ENCODE measurements at places on chromosomes 4 and X.
A peak's percentile ranks its signal among the peaks of the same experiment; 100 is the strongest.

DNA sequence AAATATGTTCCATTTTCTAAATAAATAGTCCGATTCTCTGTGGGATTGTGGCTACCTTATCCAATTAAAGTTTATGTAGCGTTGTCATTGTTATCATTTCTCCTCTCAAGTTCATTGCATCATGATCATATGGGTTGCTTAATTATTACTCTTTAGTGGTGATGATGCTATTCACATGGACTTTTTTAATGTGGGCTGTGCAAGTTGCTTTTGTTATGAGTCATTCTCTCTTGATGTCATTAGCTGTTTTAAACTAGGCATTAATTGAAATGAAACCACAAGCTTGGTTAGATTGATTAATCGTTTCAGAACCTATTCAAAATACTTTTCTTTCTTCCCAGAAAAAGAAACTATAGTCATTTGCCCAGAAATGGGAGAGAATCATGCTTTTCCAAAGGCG, 38.2 kb downstream of the NHS start:
- no peak for DNase-seq

DNA sequence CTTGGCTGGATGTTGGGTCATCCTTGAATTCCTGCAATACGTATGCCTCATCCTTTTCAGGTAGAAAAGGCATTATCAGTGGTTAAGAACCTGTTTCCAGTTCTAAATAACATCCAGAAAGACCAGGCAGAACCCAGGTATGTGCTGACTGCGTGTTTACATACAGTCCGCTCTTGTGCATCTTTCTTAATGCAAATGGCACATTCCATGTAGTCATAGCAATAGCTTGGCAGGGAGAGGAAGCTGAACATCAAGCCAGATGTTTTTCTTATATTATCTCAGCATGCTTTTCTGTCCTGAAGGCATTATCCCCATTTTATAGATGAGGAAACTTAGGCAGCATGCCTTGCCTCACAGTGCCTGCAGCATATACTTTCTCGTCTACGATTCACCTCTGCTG, 2.1 kb downstream of the DCLK2 start:
- DNase-seq, result peak; percentile 28

DNA sequence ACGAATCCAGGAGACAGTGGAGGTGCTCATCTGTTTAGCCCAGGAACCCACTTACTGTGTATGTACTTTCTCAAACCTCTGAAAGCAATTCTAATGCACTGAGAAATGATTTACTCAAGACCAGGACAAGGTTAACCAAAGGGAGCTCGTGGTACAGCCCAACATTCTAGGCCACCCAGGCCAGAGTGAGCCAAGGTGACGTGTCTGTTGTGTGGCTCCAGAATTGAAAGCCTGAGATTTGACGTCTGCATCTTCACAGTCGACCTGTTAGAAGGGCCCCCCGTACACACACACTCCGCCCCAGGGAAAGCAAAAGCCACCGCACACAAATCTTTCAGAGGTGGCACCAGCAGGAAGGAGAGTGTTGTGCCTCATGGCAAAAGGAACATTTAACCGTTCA, 2.3 kb downstream of the MAP3K15 start:
- DNase-seq, result peak; percentile 7

- DNase-seq, result peak; percentile 42
Measured at GRCh38 chrX:154750301-154751202, at the start of gene GAB3. Gene GAB3 (minus strand): TSS chrX:154751077. CDS start chrX:154751025, 52 bp downstream.

DNA sequence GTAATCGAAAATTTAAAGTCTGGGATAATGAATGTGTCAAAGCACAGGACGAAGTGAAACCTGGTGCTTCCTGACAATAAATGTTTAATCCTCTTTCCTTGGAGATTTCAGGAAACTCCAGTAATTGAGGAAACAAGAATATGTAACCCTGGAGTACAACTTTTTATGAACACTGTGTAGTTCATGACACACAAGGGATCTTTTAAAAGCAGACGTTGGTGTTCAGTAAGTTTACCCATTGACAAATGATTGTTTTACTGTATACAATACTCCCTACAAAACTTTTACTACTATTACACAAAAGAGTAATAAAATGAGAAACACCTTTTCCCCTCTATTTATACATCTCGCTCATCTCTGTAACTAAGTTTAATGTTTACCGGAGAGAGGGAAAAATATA, 312.4 kb downstream of the PPARGC1A start:
- no peak for DNase-seq

Measured in stomach (tissue), 19 donors.